ENCODE measurements at places on chromosomes 2 and 18.

- no peak for DNase-seq
These were observed 375.1 kb upstream of the KCNH7 start for GRCh38 chr2:163213661-163214081.

DNA sequence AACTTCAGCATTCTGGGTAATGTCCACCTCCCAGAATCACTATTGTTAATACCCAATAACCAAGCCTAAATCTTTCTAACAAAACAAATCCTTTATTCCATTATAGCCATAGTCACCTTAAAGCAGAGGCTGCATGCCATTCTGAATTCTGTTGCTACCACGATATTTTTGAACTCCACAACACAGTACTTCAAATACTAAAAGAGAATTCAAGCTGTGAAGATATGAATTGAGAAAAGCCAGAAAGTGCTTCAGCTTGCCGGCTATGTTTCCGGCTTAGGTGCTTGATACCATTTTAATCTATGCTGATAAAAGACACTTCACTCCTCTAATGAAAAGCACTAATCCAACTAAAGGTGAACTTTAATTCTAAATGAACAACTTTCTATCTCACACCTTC is 41.3 kb downstream of the GAREM1 start:
- DNase-seq: no peak

GRCh38 chr2:20382965-20383810 is 32.5 kb upstream of the PUM2 start:
- DNase-seq: no peak

DNA sequence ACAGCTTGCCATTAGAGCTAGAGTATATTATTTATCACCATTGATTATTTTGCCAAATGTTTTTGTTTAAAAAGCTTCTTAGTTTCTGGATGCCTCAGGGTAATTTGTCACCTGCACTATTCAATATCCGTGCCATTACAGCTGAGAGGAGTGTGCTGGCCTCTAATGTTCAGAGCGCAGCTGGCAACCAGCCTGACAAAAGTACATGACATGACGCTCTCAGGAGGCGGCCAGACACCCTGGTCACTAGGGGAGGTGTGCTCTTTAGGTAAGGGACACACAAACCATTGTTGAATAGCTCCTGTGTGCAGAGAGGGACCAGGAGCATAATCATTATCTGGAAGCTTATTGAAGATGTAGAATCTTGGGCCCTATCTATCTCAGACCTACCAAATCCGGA is 20.3 kb downstream of the LIMS1 start:
- DNase-seq: no peak

DNA sequence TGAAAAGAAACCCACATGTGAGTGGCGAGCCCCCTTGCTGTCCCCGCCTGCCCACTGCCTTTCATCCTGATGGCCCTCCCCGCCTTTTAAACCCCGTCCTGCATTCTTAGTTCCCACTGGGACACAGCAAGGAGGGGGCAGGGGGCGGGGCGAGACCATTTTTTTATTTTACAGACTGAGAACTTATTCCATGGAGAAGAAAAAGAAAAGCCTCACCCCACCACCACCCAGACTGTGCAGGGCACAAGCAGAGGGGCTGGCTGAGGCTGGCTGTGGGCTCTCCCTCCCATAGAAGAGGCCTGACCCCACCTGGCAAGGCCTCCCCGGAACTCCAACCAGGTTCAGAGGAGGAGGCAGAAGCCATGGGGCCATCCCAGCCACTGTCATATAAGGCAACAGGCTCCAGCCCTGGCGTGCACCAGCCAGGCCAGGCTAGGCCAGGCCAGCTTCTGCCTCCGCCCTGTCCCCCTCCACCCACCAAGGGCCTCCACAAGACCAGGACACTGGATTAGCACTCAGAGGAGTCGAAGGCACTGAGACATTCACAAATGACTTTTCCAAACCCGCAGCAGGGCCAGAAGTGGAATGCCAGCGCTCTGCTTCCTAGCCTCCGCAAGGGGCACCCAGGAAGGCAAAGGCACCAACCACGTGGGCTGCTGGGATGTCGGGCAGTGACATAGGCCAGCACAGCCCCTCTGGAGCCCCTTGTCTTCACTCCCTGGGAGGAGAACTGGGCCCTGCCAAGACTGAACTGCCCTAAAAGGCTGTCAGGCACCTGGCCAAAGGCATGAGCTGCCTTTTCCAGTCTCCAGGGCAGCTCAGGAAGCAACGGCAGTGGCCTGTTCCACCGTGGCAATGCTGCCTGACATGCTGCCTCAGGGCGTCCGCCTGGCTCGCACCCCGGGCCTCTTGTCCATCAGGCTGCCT is 37.5 kb upstream of the SEMA4C start:
- no peak for DNase-seq

- DNase-seq: no peak
These were observed 233.2 kb downstream of the CNTNAP5 start for GRCh38 chr2:124258140-124258880.

DNA sequence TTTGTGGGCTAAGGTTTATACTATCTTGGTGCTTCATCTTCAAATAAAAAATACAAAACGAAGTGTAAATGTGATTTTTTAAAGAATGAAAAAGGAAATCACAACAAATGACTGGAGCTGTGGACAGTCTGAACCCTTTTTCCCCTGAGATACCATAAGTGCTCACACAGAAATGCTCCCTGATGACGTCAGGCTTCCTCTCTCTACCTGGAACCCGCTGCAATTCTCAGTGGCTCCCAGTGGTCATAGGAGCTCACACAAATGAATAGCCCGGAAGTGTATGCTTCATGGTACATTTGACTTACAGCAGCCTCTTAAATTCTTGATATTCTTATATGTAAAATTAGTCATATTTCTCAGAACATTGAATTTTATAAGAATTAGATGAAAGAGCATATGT is 249.7 kb upstream of the GYPC start:
- no peak for DNase-seq

- no peak for DNase-seq
These were observed 16.8 kb upstream of the SRBD1 start for GRCh38 chr2:45627911-45628310.

GRCh38 chr2:147057892-147058490 is 786.8 kb upstream of the ACVR2A start:
- no peak for DNase-seq

DNA sequence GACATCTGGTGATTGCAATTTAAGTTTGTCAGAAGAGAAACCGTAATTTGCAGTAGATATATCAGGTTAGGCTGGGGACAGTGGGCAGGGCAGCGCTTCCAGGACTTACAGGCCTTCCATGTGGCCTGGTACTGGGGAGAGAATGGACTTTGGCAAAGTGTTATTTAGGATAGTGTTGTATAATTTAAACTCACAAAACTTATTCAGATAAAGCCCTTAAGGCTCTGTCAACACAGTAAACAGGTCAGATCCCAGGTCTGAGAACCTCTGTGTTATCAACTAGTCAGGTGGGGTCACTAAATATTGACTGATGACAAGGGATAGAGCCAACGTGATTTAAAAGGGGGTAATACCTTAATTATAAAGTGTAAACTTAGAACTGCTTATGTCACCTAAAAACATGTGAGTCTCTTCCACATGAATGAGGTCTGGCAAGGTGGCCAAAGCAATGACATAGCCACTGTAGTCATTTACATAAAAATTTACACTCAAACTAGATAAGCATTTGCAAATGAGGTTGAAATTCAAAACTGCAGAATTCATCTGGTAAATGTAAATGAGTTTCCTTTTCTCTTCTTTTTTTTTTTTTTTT is 80.2 kb upstream of the DNMT3A start:
- DNase-seq: no peak

GRCh38 chr2:210020138-210020537 is 17.7 kb downstream of the RPE start:
- no peak for DNase-seq

GRCh38 chr2:187364696-187365095 is 83.4 kb downstream of the CALCRL start:
- no peak for DNase-seq

GRCh38 chr2:138107288-138107687 is 143.0 kb downstream of the HNMT start:
- DNase-seq: no peak

GRCh38 chr2:234535464-234535863 is 38.6 kb upstream of the ARL4C start:
- no peak for DNase-seq

DNA sequence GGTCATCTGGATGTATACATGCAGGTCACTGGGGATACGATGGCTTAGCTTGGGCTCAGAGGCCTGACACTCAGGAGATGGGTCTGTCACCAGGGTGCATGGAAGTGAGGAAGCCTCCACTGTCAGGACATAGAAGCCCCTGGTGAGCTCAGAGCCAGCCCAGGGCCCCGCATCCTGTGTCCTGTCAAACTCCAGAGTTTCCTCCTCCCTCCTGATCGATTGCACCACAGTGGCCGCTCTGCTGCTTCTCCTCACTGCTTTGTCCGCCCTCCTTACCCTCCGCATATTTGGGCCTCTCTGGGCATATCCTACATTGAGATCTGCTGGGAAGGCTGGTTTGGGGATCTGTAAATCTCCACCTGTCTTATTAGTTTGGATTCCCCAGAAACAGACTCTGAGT is 37.5 kb upstream of the ATG16L1 start:
- no peak for DNase-seq

DNA sequence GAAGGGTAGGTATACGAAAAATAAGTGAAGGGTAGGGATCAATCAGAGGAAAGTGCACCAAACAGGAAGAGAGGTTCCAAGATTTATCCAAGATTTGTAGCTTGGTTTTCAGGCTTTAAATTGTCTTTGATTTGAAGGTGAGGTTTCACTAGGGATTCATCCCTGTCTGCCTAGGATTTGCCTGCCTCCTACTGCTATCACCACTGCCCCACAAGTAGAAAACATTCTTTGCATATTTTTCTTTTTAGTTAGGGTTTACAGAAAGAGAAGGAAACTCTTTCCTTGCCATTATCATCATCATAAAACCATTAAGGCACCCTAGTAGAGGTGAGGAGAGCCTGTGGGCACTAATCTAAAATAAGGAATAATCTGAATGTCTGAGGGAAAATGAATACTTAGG is 45.8 kb upstream of the TANC1 start:
- DNase-seq: no peak

- DNase-seq: no peak
These were observed 7.5 kb downstream of the TGFBRAP1 start for GRCh38 chr2:105321875-105322646.

DNA sequence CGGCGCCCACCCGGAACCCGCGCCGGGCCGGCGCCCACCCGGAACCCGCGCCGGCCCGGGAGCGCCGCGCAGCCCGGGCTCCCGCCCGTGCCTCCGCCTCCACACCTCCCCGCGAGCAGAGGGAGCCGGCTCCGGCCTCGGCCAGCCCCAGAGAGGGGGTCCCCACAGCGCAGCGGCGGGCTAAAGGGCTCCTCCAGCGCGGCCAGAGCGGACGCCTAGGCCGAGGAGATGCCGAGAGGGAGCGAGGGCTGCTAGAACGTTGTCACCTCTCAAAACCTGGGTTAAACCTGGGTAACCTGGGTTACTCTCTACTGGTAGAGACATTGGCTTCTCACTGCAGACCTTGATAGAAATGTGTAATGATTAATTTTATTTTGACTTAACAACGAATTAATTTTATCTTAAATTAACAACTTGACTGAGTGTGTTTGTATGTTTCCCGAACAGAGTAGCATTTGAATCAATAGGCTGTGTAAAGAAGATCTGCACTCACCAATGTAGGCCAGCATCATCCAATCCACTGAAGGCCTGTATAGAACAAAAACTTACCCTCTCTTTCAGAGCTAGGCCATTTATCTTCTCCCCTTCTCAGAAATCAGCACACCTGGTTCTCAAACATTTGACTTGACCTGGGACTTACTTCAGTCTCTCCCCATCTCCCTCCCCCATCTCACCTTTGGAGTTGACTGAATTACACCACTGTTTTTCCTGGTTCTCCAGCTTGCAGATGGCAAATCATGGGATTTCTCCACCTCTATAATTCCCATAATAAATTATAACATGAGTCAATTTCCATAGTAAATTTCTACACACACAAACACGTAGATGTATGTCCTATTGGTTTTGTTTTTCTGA is 242.7 kb downstream of the ASXL3 start:
- DNase-seq: no peak

GRCh38 chr2:191676790-191677645 is 918 bp upstream of the NABP1 start:
- DNase-seq: no peak

- DNase-seq: peak; percentile 37
These were observed 10.8 kb upstream of the TAF4B start for GRCh38 chr18:26215247-26215970.

DNA sequence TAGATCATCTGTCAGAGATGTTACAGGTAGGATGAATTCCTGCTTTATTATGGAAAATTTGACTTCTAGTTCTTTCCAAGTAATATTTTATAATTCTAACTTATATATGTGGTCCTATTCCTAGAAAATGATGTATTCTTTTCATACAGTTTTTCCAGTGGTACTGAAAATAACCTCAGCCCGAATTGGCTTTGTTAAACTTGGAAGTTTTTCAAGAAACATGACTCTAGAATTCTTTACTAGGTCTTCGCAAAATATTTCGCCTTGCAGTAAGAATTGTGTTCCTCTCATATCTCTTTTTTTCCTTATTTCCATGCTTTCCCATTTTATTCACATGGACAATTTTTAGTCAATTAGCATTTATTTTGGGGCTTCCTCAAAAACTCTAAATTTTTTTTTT is 60.5 kb downstream of the BMPR2 start:
- no peak for DNase-seq

DNA sequence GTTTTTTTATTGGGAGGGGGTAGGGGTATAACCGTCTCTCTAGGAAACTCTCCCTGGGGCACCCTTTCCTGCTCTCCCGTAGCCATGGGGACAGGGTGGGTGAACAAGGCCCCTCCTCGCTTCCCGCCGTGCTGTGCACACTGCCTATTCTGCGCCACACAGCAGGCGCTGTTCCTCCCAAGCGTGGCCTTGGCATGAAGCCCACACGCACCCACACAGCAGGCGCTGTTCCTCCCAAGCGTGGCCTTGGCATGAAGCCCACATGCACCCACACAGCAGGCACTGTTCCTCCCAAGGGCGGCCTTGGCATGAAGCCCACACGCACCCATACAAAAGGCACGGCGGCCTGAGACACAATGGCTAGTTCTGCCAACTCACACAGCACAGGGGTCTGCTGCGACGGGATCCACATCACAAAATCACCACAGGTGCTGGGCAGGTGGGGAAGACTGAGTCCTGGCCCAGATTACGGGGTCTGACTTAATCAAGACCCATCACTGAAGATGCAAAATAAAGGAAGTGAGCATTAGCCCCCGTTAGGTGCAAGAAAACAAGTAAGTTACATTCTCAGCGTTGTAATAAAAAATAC is 46.6 kb upstream of the TPO start:
- DNase-seq: no peak

GRCh38 chr2:101710471-101711318 is 13.2 kb downstream of the MAP4K4 start:
- DNase-seq: no peak

GRCh38 chr2:33107690-33108482 is 161.1 kb downstream of the LTBP1 start:
- no peak for DNase-seq

GRCh38 chr2:28622101-28622499 is 126.2 kb downstream of the PLB1 start:
- no peak for DNase-seq

DNA sequence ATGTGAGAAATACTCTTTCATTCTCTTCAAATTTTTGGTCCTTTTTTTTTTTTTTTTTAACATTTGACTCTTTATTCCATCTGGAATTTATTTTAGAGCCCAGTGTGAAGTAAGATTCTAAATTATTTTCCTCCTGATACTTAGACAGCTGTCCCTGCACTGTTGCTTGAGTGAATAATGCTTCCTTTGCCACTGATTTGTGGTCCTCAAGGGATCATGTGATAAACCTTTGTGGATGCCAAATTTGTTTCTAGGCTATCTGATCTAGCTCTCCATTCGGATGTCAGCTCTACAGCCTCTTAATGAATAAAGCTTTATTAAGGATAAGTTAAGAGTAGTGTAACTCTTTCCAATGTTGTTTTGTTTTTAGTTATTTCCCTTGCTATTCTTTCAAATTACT is 142.3 kb downstream of the SMAD7 start:
- no peak for DNase-seq

All from activated T-cell treated with anti-CD3 and anti-CD28 coated beads, Interleukin-2, amount 50 U/mL, for 24 hours (primary cell).